ENCODE measurements at places on chromosomes 5 and 9.

DNA sequence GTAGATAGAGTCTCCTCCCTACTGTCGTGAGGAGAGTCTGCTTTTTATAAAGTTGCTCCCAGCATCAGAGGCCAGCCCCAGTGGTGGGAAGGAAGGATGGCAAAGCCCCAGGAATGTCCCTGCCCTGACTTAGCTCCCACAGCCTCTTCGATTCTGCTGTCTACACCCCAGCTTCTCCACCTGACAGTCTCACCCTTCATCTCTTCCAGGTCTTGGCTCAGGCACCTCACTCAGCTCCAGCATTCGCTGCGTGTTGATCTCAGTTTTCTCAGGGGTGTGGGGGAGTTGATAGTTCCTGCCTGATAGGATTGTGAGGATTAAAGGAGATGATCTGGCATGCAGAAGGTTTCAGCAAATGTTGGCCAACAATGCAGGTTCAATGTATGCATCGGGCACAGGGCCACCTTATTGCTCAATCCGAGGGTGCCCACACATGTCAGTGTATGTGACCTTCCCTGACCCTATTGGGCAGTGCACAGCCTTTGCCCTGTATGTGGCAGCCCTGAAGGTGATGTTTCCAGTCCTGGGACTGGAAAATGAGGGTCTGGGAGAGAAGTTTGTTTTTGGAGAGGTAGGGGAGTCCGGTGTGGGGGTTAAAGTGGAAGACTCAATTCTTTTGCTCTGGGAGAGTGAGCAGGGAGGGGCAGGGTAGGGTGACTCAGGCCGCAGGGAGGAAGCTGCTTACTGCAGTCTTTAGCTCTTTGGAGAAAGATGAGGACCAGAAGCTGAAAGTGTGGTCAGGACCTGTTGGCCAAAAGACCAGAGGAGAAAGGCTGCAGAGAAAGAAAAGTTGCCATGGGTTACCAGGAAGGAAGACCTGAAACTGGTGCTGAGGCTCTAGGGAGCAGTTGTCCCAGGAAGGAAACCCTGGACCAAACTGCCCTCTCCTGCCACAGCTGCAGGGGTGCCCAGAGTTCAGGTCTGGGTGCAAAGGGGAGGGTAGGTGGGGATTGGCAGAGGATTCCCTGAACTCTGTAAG is 153.2 kb downstream of the MACROH2A1 start:
- DNase-seq = no peak

DNA sequence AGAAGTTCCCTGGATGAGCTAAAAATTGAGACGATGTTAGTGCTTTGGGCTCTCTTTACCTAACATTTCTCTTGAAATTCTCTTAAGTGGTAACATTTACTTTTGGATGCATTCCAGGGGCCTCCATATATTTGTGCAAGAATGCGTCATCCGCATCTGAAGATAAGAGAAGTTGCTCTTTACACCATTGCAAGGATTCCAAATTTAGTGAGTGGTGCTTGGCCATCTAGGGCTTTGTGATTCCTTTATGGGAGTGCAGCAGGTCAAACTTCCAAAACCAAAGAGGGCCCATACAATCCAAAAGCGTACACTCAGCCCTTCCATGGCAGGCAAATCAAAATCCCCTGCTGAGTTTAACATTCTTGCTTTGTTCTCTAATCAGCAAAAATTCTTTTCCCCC is 102.0 kb upstream of the DMAC1 start:
- no peak for DNase-seq

GRCh38 chr9:89008744-89009545 is 17.7 kb downstream of the S1PR3 start:
- no peak for DNase-seq

DNA sequence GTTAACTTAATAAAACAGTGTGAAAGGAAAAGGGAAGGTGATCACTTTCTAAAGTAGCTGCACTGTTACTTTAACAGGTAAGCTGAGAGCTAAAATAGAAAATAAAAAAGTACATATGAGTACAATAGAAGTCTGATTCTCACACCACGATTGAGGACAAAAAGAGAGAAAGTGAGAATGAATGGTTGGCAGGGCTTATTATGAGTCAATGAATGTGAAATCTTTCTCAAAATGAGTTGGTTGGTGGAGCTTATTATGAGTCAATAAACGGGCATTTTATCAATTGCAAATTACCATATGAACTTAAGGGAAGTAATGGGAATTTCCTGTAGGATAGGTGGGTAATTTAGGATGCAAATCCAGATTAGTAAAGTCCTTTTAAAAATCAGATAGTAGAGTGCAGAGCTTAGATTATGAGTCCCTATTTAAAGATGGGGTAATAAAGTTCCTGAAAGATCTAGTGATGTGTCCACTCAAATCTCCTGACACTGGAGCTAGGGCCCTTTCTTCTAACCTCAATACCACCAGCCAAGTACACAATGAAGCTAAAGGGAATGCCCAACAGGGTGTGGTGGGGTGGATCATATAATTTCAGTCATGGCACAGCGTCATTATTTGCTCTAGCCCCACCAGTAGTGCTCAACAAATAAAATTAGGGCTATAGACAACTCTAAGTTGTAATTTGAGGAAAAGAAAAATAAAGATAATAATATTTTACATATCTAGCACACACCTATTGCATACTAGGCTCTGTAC is 21.1 kb upstream of the TLR4 start:
- DNase-seq = no peak

DNA sequence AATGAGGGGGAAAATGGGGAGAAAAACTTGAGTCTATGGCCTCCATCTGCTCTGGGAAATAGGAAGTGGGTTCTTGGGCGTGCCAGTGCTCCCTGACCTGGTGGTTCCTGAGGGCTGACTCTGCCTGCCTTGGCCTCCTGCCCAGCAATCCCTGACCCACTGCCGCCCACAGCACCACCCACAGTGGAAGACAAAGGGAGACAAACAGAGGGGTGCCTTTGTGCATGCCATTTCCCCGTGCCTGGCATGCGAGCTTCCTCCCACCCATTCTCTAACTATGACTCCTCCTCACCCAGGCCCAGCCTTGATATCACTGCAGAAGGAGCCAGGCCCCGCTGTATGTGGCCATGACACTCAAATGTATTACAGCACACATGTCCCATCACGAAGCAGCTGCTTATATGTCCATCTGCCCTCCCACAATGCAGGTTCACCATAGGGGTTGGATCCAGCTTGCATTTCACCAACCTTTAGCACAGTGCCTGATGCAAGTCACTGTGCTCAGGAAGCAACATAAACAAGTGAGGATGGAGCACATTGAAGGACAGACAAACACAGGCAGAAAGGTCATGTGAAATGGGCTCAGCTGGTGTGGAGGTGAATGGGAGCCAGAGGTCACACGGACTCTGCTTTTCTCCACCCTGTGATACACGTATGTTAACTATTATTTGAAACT is 84.4 kb downstream of the ADRB2 start:
- DNase-seq = no peak

DNA sequence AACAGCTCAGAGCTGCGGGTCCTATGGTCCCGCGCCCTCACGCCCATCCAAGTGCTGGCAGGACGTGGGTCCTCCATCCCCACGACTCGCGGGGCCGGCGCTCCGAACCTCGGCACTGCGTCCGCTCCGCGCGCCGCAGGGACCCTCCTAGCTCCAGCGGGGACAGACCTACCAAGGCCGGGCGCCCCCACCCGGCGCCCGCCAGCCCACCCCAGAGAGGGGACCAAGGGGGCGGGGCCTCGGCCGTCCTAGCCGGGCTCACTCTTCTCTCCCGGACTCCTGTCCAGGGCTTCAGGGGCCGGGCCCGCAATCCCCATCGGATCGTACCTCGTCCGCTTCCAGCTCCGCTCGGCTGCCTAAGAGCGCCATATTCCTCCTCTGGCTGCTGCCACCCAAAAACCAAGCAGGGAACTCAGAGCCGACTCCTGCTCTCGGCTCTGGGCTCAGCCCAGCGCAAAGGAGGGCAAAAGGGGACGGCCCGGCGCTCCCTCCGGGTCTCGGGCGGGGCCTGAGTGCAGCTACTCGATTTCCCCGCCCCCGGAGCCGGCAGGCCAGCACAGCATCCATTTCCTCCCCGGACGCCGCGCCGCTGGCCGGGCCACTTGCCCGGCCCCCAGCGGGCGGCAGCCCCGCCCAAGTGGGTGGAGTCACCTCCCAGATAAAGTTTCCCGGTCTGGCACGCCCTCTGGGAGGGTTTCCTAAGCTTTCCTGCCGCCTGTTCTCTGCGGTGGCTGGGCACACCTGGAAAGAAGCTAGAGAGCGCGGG is at the start of gene TTC39B:
TTC39B (minus strand) TSS at position 460 of the 766 bp plus-strand sequence; CDS start at position 369, 91 bp downstream.
- peak; percentile 91 for DNase-seq

DNA sequence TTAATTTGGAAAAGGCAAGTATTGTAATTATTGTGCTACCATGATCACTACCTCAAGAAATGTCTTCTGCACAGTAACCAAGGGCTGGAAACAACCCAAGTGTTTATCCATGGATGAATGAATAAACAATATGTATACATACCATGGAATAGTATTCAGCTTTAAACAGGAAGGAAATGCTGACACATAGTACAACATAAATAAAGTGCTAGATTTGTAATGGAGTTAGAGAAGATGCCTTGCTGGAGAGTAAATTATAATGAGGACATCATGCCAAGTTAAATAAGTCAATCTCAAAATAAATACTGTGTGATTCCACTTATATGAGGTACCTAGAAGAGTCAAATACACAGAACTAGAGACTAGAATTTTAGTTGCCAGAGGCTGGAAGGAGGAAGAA is 160.0 kb downstream of the CCDC192 start:
- DNase-seq = no peak

DNA sequence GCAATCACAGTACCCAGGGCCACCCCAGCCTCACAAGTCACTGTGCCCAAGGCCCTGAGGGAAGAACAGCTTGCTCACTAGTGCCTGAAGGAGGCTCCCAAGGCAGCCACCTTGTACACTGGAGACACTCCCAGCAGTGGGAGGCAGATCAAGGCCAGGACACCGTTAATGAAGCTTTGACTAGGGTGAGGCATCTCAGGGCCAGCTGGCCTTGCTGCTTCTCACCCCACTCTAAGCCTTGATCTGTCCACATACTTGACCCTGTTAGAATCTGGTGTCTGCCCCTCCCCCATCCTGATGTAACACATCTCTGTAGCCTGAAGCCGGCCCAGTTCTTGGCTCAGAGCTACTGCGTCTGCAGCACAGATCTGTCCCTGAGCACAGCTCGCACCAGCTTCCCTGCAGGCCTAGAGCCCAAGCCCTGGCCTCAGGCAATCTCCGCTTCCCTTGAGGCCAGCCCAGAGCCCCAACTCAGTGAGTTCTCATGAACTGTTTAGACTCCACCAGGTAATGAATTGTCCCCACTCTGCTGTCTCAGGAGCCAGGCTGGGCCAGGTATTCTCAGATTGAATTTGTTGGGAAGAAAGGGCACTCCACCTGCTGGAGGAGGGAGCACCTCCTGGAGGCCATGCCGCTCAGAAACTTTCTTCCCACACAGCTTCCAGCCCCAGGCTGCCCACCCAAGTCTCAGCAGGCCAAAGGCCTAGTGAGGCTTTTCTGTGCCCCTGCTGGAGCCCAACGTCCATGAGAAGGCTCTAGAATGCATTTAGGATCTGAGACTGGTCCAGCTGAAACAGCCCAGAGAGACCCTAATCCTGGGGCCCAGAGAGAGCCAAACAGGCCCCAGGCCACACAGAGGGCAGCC is 13.4 kb upstream of the JADE2 start:
- peak; percentile 22 for DNase-seq

- no peak for DNase-seq
These were observed 303.6 kb upstream of the CLINT1 start for GRCh38 chr5:158162479-158163034.

DNA sequence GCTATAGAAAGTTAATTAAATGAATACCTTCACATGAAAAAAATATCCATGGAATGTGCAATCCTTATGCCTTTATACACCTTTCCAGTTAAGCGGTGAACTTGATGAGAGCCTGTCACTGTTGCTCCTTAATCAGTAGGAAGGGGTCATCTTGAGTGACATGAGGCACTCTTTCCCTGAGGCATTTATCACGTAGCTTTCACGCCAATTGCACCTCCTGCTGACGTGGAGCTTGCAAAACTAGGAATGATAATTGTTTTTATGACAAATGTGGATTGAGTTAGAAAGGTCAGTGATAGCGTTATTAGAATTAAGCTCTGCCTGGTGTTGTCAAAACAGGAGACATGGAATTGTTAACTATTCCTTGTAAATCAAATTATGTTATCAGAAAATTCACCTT is 79.7 kb downstream of the SLF1 start:
- DNase-seq = no peak

GRCh38 chr5:114237766-114238165 is 124.1 kb upstream of the KCNN2 start:
- no peak for DNase-seq

- DNase-seq = no peak
These were observed 15.4 kb upstream of the SUSD3 start for GRCh38 chr9:93043122-93043521.

DNA sequence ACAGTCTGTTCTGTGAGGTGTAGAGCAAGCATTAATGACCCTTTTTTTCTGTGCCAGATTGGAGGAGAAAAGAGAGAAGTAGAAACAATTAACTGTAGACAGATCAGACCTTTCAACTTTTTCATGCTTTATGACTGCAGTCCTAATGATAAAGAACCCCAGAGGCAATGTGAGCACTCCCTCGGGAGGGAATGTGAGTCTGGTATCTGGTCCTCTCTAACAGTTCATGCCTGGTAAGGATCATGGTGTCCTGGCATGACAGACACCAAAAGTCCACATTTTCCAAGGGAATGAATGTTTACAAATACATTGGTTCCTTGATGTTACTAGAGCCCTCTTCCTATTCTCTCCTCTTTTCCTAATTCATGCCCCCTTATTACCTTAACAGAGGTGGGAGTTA is 70.3 kb downstream of the MTAP start:
- no peak for DNase-seq

DNA sequence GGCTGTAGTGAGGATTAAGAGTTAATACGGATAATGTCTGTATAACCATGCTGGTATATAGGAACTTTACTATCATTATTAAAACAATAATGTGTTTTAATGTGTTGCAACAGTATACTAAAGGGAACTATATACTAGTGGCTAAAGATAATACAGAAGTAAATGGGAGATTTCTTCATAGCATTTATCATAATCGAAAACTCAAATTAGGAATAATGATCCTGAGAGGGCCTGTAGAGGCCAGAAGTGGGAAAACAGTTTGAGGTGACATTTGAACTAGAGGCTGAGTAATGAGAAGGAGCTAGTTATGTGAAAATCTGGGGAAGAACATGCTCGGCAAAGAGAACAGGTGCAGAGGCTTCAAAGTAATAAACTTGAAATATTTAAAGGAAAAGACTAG is 2.9 kb downstream of the TCERG1 start:
- no peak for DNase-seq

DNA sequence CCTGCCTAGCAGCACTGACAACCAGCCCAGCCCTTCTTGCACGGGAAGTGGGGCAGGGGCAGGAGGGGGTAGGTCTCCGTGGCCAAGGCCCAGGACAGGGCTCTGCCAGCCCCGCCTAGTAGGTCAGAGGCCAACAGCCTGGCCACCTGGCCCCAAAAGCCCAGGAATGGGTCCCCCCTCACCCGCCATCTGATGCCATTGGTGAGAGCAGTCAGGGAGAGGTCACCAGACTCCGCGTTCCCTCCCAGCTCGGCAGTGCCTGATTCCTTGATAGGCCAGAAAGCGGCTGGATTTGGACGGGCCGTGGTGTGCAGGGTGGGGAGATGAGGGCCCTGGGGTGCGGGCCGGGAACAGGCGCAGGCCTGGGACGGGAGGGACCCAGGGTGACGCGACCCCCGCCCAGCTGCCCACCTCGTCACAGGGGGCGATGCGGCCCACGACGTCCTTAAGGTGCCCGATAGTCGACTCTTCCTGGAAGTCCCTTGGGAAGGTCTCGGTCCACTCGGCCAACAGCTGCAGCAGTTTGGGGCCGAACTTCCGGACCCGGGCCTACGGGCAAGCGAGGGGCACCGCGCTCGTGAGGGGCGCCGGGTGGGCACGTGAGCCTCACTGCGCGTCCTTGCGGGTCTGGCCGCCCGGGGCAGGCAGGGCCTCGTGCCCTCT is 64.5 kb upstream of the RNF130 start:
- no peak for DNase-seq

GRCh38 chr9:127814619-127815511 is 12.2 kb downstream of the FPGS start:
- no peak for DNase-seq

Data from HAP-1 (cell line).